ENCODE measurements at places on chromosomes 16 and 17.

GRCh38 chr17:64410750-64411490, 20.3 kb upstream of the PECAM1 start:
- DNase-seq, result no peak

- no peak for DNase-seq
Observed at GRCh38 chr16:14193316-14193871, 122.3 kb downstream of the MRTFB start.

DNA sequence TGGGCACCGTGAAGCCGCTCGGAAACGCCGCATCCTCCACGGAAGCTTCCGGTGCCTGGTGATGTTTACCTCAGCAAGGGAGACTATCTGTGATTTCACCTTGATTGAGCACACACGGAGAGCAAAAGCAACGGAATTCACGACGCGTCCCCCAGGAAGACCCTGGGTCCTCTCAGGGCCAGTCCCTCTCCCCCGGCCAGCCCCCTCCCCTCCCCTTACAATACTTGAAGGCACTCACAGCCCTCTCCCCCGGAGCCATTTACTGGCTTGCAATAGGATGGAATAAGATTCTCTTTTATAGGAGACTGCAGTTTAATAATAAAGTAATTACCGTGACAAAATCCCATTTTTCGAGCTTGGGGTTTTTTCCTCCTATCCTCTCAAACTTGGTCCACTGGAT, 104.7 kb downstream of the ENGASE start:
- no peak for DNase-seq

GRCh38 chr17:3865176-3865575, 19.1 kb upstream of the NCBP3 start:
- DNase-seq, result no peak

DNA sequence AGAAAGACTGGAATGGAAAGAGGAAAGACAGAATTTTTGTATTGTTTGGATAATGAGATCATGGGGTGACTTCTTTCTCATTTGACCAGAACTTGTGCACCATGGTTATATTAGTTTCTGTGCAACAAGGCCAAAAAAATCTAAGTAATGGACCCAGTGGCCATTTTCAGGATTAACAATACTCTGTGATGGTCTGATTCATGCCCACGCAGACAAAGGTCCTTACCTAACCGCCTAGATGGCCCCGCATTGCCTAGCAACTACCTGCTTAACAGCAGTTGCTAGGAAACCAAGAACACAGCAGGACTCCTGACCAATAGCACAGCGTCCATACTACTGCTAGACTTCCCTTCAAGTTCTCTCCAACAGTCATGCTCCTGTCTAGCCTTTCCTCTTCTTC, 22.4 kb downstream of the MIS12 start:
- no peak for DNase-seq

DNA sequence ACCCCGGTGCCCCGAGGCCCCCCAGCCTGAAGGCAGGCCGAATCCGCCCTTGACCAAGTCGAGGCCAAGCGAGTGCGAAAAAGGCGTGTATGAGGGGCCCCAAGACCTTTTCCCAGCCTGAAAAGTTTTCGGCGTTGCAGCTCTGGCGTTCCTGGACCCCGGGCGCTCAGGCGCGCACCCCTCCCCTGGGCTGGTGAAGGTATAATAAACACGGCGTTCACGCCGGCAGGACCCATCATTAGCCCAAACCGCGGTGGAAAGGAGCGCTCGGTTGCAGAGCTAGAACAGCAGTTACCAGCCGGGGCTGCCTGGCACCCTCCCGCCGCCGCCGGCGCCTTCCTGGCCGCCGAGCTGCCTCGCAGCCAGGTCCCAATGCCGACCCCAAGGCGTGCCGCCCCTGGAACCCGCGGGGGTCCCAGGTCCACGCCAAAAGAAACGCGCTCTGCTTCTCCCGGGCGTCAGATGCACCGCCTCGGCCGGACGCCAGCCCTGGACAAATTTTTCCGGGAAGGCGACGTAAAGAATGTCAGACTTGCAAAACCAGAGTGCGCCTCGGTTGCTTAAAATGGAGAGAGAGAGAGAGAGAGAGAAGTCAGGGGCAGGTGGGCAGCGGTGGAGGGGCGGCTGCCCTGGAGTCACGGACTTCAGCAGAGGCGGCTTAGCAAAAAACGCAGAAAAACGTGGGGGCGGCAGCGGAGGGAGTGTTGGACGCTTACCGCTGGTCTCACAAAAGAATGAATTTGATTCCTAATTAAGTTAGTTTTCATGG, 11.5 kb upstream of the FOXF1 start:
- no peak for DNase-seq

- DNase-seq, result no peak
Observed at GRCh38 chr17:41915566-41915965, 3.2 kb downstream of the ACLY start.

DNA sequence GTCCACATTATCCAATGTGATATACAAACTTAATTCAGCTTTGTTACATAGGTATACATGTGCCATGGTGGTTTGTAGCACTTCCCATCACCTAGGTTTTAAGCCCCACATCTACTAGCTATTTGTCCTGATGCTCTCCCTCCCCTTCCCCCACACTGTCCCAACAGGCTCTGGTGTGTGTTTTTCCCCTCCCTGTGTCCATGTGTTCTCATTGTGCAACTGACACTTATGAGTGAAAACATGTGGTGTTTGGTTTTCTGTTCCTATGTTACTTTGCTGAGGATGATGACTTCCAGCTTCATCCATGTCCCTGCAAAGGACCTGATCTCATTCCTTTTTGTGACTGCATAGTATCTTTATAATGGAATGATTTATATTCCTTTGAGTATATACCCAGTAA, 196.7 kb downstream of the CDH11 start:
- DNase-seq, result no peak

GRCh38 chr17:27290916-27291598, 2.9 kb upstream of the WSB1 start:
- no peak for DNase-seq

- no peak for DNase-seq
Observed at GRCh38 chr17:47320879-47321502, 2.8 kb upstream of the EFCAB13 start.

DNA sequence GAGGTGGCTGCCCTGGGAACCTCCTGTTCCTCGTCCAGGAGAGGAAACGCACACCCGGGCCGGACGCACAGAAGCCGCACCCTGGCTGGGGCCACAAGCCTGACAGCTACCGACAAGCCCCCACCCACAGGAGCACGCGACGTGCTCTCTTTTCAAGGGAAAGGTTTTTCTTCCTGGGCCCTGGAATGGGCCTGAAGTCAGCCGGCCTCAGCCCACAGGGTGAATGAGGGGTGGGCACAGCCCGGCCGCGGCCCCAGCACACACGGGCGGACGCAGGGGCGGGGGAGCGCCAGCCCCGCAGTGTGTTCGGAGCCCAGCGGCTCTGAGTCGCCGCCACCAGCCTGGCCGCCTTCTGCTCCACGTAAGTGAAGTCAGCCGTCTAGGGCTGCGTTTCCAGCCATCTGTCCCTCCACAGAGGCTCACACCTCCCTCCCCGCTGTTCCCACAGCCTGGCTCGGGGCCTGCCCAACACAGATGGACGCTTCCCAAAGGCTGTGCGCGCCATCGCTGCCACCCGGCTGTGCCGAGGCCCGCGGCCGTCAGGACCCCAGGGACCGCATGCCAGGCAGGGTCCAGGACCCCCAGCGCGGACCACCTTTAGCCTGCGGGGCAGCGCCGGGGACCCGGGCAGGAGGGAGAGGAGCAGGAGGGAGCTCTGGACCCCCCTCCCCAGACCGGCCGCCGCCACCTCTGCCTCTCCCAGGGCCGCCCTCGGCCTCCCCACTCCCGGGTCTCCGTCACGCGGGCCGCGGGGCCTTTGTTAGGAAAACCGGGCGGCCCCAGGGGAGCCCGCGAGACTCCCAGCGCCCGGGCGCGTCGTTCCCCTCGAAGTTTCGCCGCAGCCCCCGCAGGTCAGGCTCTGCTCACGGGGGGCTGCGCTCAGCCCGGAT, 36.8 kb downstream of the CBFA2T3 start:
- no peak for DNase-seq

DNA sequence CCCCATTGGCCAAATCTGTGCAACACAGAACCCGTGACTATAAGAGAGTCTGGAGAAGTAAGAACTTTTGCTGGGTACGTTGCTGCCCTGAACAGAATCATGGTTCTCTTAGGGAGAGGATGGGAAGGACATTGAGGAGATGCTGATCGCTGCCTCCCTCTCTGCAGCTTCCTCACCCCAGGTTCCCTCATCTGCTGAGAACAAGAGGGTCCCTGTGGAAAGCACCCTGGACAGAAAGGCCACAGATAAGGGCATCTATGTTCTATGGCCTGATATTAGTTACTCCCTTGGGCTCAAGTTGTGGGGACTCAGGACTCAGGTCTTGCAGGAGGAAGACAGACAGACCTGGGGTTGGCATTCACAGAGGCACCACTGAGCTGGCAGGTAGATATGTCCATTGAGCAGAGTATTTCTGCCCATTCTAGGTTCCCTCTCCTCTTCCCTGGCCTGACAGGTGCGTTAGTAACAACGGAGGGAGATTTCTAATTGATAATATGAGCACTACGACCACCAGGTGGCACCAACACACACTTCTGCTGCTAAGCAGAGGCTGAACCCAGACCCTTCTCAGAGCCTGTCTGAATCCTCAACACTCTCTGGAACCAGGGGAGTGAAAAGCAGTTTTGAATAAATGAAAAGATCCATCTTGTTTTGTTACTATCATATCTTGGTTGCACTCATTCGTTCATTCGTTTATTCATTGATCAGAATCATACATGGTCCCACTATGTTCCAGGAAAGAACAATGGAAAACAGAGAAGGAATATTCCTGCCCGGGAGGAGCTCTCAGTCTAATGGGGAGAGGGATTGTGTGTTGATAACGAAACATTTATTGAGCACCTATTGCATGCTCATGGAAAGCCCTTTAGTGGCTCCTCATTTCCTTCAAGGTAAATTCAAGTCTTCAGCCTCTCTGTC, 56.4 kb downstream of the SLC6A2 start:
- DNase-seq, result no peak

DNA sequence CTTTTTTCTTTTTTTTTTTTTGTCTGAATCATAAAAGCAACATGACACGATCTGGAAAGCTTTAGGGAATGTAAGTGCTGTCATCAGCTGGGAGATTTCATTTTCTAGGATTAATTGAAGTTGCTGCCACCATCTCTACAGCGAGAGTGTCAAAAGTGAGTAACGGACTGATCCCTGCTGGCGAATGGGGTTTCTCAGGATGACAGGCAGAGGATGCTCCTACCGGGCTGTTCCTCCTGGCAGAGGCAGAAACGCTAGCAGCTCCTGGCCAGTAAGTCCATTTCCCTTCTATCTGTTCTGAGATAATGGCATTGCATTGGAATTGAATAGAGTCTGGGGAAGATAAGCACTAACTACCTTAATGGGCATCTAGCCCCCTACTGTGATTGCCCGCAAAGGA, 80.5 kb upstream of the KIFC3 start:
- no peak for DNase-seq

DNA sequence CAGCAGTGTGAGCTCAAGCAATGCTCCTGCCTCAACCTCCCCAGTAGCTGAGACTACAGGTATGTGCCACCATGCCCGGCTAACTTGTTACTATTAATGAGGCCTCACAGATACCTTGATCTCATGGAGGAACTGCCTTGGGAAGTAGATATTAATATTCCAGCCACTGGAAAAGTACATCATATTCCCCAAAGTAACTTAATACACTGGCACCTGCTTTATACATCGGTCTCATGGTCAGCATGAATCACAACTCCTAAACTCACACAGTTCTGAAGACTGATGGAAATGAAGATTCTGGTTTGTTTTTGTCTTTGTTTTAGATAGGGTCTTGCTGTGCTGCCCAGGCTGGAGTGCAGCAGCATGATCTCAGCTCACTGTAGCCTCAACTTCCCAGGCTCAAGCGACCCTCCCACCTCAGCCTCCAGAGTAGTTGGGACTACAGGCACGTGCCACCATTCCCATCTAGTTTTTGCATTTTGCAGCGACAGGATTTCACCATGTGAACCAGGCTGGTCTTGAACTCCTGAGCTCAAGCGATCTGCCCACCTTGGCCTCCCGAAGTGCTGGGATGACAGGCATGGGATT, 28.2 kb downstream of the ADCY9 start:
- no peak for DNase-seq

DNA sequence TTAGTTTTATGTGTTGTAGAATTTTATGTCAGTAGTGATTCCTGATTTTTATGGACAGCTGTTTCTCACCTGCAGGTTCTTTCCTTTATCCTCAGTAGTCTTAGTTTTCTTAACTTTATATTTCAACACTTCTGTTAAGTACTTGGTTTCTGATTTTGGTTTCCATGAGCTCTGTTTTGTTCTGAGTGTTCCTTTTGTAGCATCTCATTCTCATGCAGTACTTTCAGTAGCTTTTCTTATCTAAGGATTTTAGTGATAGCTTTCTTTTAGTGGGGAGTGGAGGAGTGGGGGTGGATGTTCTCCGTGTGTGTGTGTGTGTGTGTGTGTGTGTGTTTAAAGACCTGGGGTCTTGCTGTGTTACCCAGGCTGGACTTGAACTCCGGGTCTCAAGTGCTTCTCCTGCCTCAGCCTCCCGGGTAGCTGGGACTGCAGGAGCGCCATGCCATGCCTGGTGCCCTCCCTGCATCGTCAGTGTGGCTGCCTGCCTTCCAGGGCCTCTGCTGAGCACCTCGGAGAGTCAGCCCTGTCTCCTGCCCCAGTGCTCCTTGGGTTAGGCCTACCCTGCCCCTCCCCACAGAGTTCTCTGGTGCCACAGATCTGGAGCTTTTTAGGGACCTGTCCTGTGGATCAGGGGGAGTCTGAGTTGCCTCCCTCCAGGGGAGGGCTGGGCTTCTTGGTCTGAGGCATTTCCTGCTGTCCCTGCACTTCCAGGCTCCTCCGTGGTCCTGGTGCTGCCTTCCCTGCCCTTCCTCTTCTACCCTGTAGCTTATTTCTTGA, 4.3 kb upstream of the ZNF750 start:
- no peak for DNase-seq

DNA sequence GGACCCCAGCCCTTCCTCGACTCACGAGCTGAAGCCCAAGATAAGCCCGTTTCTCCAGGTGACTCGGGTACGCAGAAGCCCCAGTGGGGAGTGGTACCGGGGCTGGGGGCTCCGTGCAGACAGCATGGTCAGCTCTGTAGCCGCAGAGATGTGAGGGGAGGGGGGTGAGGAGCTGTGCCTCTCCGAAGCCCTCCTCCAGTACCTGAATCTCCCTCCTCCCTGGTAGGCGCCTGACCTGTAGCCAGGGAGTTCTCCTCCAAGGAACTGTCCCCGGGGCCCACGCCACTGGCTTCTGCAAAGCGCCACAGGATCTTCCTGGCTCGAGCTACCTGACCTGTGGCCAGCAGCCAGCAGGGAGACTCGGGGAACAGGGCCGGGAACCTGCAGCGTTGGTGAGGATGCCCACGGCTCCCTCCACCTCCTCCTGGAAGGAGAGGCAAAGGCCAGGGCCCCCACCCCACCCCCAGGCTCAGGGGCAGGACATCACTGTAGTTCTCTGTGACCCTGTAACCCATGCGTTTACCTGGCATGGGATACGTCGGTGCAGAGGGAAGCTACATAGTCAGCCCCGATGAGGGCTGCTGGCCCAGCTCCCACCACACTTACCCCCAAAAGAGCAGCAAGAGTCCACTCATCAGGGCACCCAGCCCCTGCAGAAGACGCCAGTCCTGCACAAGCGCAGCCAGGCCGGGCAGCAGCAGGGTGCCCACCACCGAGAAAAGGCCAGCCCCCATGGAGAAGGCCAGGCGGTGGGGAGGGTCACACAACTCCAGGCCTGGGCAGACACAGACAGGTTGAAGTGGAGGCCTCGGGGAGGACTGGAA, 1.7 kb downstream of the SLC22A31 start:
- no peak for DNase-seq

All from SIG-M5 (cell line).